ENCODE measurements at places on chromosomes 3 and 15.
A peak's percentile ranks its signal among the peaks of the same experiment; 100 is the strongest.

GRCh38 chr15:51652084-51652668 is 29.1 kb upstream of the SCG3 start:
- no peak for DNase-seq

- no peak for DNase-seq
These were observed 755.3 kb downstream of the ROBO1 start for GRCh38 chr3:79012530-79012913.

DNA sequence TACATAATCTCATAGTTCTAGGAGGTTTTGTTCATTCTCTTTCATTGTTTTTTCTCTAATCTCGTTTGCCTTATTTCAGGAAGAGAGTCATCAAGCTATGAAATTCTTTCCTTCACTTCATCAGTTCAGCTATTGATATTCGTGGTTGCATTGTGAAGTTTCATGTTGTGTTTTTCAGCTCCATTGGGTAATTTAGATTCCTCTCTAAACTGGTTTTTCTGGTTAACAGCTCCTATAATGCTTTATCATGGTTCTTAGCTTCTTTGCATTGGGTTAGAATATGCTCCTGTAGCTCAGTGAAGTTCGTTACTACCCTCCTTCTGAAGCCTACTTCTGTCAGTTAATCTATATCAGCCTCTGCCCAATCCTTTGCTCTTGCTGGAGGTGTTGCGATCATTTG is 69.4 kb upstream of the CD96 start:
- DNase-seq = no peak

DNA sequence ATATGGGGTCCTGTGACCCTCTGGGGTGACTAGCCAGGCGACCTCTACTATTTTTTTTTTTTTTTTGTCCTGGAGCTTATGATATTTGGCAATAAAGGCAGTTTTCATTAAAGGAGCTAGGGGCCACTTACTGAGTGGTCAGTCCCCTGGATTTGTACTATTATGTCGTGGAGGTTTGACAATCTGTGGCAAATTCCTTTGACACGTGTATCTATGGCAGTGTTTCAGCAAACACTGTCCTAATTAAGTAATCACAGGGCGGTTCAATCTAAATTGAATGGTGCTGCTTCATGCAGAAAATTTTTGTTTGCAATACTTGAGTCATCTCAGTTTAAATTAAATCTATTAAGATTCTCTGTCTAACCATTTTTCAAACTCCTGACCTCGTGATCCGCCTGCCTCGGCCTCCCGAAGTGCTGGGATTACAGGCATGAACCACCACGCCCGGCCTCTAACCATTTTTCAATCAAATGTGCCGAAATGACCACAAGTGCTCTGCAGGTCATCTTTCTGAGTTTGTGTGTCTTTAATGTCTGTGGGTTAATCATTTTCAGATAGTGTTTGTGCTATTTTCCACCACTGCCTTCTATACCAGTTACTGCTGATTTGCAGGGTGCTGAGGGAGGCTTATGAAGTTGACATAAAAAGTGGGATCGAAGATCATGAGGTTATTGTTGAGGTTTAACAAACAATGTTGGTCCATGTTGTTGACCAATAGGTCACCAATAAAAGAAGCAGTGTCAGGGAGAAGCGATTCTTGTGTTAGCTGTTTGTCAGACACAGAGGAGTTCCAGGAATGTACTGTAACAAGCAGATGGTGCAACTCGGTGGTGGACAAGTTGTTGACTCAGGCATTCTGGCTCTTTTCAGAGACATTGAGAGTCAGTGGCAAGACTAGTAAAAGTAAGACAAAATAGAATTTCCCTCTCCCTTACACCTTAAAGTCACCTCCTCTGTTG is 18.6 kb upstream of the SLC2A2 start:
- no peak for DNase-seq

DNA sequence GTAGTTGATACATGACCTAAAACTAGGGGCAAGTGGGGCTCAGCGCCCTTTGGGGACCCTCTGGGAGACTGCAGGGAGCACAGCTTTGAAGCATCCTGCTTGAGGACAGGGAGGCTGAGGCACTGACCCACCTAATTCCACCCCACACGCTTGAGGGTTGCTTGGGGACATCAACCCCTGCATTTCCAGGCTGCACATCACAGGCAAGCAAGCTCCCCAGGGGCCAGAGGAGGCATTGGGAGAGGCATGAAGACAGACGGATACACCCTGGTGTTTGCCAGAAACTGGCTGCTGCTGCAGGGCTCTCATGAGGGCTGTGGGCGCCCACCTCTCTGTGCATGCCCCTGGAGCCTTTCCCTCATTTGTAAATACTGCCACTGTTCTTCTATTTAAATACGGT is 99.3 kb downstream of the ABHD5 start:
- DNase-seq = no peak

DNA sequence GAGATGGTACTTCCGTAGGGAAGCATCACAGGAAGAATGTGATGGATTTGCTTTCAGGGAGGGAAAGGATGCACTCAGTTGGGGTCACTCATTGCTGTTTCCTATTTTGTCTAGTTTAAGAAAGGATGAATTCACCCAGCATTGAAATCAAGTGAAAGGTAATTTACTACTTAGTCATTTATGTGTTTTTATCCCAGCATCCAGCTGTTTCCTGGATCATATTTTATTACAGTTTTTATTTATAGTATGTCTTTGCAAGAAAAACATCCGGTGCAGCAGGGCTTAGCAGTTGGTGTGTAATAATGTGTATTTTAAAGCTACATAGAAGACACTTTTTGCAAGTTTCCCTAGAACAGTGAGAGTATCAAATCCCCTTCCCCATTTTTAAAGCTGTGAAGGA is 37.4 kb upstream of the GOLGA8B start:
- no peak for DNase-seq

- no peak for DNase-seq
These were observed 6.7 kb upstream of the TMPRSS7 start for GRCh38 chr3:112027826-112028225.

DNA sequence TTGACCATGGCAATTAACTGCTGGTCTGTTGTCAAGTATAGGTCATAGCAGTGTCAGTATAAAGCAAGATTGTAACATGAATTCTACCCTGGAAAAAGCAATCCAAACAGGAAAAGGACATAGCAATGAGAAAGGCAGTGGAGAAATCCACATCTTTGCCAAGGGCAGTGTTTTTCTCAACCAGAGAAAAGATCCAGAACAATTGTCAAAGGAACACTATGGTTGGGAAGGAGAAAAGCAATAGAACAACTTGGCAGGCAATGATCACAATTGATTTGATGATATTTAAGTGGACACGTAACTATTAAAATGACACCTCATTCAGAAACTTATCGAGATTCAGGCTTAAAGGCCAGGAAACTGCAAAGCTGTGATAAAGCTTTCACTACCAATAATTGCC is 271.1 kb downstream of the DIPK2A start:
- no peak for DNase-seq

- no peak for DNase-seq
These were observed 48.6 kb downstream of the SLC12A8 start for GRCh38 chr3:125163739-125164601.

DNA sequence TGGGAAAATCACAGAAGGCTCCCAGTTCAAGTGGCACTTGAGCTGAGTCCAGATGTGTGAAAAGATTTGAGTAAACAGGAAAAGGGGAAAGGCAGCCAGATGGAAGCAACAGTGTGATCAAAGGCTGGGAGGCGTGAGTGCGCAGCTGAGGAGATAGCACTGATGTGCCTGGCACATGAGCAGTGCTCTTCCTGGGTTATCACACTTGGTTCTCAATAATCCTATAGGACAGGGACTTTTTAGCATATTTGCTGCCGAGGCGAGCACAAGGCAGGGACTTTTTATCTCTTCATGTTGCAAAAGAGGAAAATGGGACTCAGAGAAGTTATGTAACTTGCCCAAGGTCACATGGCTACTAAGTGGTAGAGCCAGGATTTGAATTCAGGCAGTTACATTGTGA is 39.6 kb downstream of the CORO2B start:
- DNase-seq = no peak

- no peak for DNase-seq
These were observed 8.6 kb downstream of the PKM start for GRCh38 chr15:72222393-72222792.

GRCh38 chr15:51007131-51007666 is 87.5 kb downstream of the TNFAIP8L3 start:
- DNase-seq = no peak

DNA sequence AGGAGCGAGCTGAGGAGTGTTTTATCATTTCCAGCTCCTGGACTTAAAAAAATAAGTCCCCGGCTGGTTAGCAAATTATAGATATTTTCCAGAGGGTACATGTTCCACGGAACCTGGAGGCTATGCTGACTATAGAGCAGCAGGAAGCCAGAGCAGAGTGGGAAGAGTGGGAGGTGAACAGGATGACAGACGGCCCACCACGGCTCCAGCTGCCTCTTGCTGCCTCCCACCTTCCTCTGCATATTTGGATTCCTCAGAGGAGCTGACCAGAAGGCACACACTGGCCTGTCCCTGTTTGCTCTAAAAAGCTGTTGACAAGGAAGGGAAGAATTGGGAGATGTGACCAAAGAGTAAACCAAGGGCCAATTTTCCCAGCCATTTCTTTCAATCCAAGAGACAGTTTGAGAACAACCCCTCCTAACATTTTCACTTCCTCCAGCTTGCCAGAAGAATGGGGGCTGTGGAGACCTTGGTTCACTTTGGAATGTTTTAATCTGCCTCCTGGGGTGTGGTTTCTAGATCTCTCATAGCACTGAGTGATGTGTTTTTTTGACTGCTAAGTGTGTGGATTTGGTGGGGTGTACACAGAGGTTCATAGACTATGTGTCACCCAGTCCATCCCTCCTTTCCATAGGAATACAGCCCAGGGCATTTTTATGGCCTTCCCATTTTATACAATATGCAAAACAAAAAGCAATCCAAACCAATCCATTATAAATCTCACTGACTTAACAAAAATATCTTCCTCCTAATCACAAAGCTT is 36.8 kb downstream of the HGD start:
- no peak for DNase-seq

DNA sequence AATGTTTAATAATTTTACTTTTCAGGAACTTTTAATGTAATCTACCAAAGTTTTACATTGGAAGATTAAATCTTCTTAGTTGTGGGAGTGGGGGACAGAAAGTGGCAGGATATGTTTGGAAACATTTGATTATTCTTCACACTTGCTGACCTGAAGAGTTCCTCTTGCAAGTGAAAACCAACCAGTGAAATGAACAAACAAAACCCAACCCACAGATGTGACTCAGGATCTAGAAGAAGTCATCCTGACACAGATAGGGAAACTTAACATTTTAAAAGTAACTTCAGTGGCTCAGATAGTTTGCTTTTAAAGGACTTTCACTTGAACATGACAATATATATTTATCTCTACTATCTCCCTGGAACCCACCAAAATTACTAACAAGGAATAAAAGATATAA is 55.4 kb downstream of the ASTE1 start:
- DNase-seq = no peak

GRCh38 chr3:183699238-183699947 is 1.8 kb downstream of the YEATS2 start:
- no peak for DNase-seq

DNA sequence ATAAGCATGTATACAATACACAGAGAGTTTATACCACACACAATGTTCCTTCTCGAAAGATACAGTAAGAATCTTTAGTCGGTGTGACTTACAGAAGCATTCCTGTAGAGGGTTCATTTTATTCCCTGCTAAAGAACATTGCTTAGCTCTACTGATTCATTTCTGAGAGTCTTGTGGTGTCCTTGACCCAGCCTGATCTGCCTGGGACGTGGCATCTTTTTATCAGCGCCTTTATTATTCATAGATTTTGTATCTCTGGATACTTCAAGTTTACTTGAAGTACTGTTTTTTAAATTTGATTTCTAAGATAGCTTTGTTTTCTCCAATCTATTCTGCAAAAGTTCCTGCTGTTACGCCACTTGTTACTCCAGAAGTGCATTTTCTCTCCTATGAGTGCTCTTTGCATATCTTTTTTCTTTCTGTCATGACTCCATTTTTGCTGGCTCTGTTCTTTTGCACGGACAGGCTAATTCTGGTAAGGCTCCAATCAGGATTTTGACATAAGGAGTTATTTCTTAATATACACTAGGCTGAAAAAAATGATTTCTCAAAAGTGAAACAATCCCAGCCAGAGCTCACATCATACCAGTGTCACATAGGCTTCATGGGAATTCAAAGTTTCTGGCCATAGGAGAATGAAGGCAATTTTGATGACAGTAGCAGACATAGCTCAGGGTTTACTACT is 114.5 kb upstream of the TNIK start:
- no peak for DNase-seq

GRCh38 chr3:172222478-172223071 is 183.2 kb downstream of the FNDC3B start:
- no peak for DNase-seq

- DNase-seq = peak; percentile 30
These were observed at the start of gene CEMIP for GRCh38 chr15:80778964-80779657. CEMIP (plus strand) TSS chr15:80779370; CDS start chr15:80873880, 94,510 bp downstream.

DNA sequence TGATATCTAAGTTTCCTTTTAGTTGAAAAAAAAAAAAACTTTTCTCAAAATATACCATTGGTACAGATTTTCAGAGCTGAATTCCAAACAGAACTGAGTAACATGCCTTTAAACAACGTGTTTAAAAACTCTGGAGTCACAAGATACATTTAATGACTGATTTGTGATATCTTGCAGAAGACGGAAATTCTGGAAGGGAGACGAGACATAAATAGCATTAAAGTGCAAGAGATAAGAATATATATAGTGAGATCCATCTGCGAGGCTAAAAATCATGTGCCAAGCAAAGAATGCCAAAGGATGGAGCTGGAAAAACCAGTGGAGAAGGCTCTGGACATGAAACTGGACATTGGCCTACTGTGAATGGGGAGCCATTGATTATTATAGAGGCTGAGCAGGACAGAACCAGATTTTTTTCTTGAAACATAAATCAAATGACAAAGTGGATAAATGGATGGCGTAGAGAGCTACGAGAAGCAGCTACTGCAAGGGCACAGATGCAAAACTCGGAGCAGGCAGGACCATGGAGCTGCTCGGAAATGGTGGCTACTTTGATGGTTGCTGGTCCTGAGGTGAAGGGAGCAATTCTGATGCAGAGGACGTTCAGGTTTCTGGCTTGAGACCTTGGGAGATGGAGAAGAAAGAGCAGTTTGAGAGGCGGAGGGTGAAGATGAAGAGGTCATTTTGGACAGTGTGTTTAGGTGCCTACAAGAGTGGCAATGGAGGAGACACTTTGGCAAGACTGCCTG is 88.8 kb downstream of the CPN2 start:
- DNase-seq = no peak

- DNase-seq = no peak
These were observed 8.1 kb upstream of the SCG3 start for GRCh38 chr15:51672913-51673857.

- DNase-seq = no peak
These were observed 132.8 kb downstream of the PGPEP1L start for GRCh38 chr15:98874773-98875172.

- DNase-seq = no peak
These were observed 31.6 kb upstream of the OR5H6 start for GRCh38 chr3:98232489-98232888.

- DNase-seq = no peak
These were observed 169.6 kb upstream of the CDIN1 start for GRCh38 chr15:36409819-36410218.

DNA sequence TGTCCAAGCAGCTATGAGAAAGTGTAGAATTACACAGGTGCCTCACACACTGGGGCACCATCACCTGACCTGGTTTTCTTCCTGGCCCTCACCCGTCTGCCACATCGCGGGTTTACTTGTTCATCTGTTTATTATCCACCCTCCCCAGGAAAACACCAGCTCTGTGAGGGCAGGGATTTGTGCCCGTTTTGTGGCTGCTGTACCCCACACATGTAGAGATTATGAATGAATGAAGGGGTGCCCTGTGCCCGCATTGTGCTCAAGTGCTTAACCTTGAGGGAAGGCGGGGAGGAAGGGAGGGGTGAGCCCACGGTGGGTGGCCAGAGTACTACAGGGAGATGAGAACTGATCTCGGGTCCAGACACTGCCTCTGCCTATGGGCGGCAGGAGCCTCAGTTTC is 108.4 kb downstream of the WNT7A start:
- DNase-seq = no peak

Data from tibial nerve (tissue), 4 donors.